ENCODE measurements at places on chromosomes 4 and X. TPM values are rescaled to one million over a fixed set of nuclear protein-coding genes. Genes with fewer than 3 reads are reported as not detected.

DNA sequence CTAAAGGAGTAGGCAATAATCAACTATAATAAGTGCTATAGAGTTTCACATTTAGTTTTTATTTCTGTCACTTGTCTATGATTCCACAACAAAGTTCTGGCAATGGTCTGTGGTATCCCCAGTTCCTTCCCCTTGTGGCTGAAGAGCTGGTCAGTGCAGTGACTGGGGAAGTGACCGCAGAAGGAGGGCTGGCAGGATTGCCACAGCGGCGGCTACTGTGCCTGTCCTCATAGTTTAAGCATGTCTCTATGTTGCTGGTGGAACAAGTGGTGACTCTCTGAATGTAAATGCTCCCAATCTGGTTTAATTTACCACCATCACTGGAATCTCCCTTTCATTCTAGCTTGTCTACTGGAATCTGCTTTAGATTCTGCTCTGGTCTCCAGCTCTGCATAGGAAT is 170.6 kb upstream of the GK2 start:
- no peak for DNase-seq
- no peak overlapping the region for H3K27ac ChIP-seq
- H3K36me3 ChIP-seq = no peaks in the 10 kb centered on the region

DNA sequence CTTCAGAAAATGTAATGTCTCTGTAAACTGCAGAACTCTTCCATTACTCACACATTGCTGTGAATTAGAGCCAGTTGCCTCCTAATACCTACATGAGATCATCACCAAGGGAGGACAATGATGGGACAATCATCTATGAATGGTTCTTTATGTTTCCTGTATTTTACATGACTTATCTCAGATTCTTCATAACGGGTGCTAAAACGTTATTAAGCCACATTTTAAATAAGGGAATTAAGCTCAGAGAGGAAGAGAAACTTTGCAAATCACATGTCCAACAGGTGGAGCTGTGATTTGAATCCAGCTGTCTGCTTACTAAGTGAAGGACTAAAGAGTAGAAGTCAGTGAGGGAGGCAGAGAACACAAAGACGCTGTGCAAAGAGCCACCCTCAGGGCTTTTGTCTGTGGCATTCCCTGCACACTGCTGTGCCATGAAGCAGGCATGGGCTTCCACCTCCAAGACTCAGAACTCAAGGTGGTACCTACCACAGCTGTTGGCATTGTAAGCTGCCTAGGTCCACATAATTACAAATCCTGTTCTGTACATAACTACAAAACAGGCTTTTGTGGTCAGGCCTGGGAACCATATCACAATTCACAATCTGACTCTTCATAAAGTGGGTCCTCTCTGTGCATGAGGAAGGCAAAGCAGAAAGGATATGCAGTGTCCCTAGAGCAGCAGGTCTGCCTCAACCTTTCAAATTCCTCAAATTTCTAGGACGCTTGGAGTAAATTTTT is 12.8 kb downstream of the TBC1D9 start:
- H3K4me3 ChIP-seq = no peak overlapping the region
- H3K27ac ChIP-seq = no peak overlapping the region
- no peaks in the 10 kb centered on the region for H3K4me1 ChIP-seq

GRCh38 chr4:100299046-100299840 is 109.0 kb upstream of the DDIT4L start:
- DNase-seq = no peak
- no peak overlapping the region for H3K4me3 ChIP-seq
- H3K27ac ChIP-seq = no peak overlapping the region
- no peaks in the 10 kb centered on the region for H3K27me3 ChIP-seq
- H3K36me3 ChIP-seq = no peaks in the 10 kb centered on the region

DNA sequence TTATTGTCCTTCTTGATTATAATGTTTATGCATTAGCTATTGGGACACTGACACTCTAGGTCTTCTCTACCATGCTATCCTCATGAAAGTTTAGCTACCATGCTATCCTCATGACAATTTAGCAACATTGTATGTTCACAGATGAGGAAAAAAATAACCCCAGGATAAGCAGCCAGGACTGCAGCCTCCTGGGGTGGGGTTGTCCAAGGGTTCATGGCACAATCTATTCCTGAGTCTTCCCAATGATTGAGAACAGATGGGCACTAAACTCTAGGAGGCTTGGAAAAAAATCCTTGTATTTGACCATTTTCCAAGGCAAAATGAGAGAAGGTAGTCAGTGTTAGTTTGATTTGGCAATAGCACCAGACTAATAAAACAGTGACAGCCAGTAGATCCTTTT is 619.8 kb upstream of the LCORL start:
- DNase-seq = no peak
- no peaks in the 10 kb centered on the region for H3K27me3 ChIP-seq
- H3K4me3 ChIP-seq = no peak overlapping the region
- no peaks in the 10 kb centered on the region for H3K36me3 ChIP-seq

Gene TIMM17B
- 41.6 TPM for total RNA-seq

Gene FOXR2
- total RNA-seq = not detected

Gene ZNF185
- total RNA-seq = 0.84 TPM
